Suppressor macrophage treated with lipopolysaccharide for 1 hour (primary cell): ENCODE measurements at places on chromosomes 12 and 14.

DNA sequence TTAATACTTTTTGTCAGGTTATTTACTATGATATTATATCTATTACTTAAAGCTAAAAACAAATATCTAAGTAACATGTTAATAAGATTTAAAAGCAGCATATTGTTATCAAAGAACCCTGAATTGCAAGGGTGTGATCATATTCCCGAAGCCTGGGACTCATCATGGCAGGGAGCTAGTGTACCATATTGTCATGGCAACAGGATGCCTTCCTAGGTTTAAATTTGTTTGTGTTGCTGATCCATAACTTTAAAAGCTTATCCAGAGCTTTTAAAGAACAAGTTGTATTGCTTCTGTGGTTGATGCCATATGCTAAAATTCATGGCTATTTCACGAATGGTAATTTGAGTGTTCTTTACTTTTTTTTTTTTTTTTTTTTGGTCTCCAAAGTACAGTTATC lies 500.5 kb downstream of the NAV3 start:
- DNase-seq = no peak

- DNase-seq = no peak
Measured at GRCh38 chr12:64025174-64025958, 180.9 kb downstream of the SRGAP1 start.

DNA sequence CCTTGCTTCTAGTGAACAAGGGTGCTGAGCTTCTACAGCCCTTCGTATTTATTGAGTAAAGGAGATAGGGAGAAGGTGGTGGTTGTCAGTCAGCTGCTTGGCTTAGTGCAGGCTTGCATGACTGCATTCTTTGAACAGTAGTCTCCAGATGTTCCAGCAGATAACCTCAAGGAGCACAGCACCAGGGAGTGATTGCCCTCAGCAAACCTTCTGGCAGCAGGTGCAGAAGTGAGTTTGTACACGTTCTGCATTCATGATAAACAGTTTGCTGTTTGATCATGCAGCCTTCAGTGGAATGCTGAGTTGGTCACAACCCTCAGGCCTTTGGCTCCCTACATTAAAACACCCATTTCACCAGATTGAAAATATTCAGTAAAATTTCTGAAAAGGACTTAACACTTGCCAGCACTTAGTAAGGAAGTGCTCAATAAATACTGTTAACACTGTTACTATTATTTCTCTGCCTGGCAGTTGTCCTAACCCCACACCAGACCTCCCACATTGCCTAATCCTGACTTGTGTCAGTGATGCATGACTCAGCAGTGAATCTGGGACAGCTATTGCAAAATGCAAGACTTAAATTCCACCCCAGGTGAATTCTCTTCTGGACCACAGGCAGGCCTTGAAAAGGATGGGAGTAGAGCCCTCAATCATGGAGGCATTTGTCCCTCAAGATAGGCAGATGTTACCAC lies 18.9 kb upstream of the CARMIL3 start:
- peak; percentile 77 for DNase-seq

GRCh38 chr12:120101617-120102016 lies 14.9 kb downstream of the RAB35 start:
- no peak for DNase-seq

- DNase-seq = no peak
Measured at GRCh38 chr12:18130851-18131250, 40.9 kb upstream of the RERGL start.

- DNase-seq = no peak
Measured at GRCh38 chr12:96493106-96493505, 3.7 kb downstream of the CFAP54 start.
